Gastroesophageal sphincter (tissue), 4 donors: ENCODE measurements at places on chromosomes 11 and 22. TPM values are rescaled to one million over a fixed set of nuclear protein-coding genes. Genes with fewer than 3 reads are reported as not detected.

ELMOD1 gene
- 2.7 TPM for total RNA-seq

FGF3 gene
- total RNA-seq = not detected

ABTB2 gene
- 11.0 TPM for total RNA-seq

SMTNL1 gene
- not detected for total RNA-seq

SCARF2 gene
- 25.3 TPM for total RNA-seq

NAALADL1 gene
- total RNA-seq = 26.9 TPM
